ENCODE measurements at places on chromosomes 4 and X. TPM values are rescaled to one million over a fixed set of nuclear protein-coding genes. Genes with fewer than 3 reads are reported as not detected.
A peak's percentile ranks its signal among the peaks of the same experiment; 100 is the strongest.

- no peak overlapping the region for H3K27ac ChIP-seq
- H3K27me3 ChIP-seq, result no peaks in the 10 kb centered on the region
- no peaks in the 10 kb centered on the region for H3K4me1 ChIP-seq
These were observed 141.5 kb upstream of the RBPJ start for GRCh38 chr4:26179316-26179760.

DNA sequence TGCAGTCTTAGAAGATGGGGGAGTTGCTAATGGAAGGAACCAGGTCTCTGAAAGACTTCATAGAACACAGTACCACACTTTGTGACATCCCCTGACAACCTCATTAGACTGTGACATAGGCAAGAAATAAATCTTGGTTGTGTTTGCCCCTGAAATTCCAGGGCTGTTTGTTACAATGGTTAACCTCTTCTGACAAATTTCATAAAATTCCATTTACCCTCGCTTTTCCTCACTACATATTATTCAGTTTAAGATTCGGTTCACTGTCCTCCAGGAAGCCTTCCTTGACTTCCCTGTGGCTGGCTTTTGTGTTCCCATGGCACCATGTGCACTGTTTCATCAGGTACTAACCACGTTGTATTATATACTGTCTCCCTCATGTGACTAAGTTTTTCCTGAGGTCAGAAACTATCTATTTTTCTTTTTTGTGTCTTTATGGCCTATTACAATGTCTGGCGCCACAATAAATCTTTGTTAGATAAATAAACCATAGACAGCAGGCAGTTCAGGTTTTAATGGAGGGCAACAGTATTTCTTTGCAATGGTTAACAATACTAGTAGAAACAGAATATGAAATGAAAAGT is 54.2 kb downstream of the ATXN3L start:
- no peaks in the 10 kb centered on the region for H3K27me3 ChIP-seq
- H3K4me3 ChIP-seq, result no peak overlapping the region
- no peaks in the 10 kb centered on the region for H3K36me3 ChIP-seq
- H3K27ac ChIP-seq, result no peak overlapping the region
- no peaks in the 10 kb centered on the region for H3K4me1 ChIP-seq
- DNase-seq, result no peak

- DNase-seq, result no peak
- H3K27me3 ChIP-seq, result no peaks in the 10 kb centered on the region
- no peaks in the 10 kb centered on the region for H3K4me1 ChIP-seq
- no peaks in the 10 kb centered on the region for H3K36me3 ChIP-seq
These were observed 15.5 kb downstream of the CLDN22 start for GRCh38 chr4:183304538-183304937.

- no peak overlapping the region for H3K4me3 ChIP-seq
- H3K4me1 ChIP-seq, result no peaks in the 10 kb centered on the region
- peaks cover 13% of the 10 kb centered on the region for H3K36me3 ChIP-seq
- H3K27ac ChIP-seq, result no peak overlapping the region
- H3K27me3 ChIP-seq, result no peaks in the 10 kb centered on the region
These were observed 37.0 kb downstream of the SEPSECS start for GRCh38 chr4:25123236-25123635.

Gene NUDT10
- total RNA-seq, result 2.7 TPM

GRCh38 chrX:11703855-11704254 is 38.1 kb upstream of the ARHGAP6 start:
- no peak overlapping the region for H3K27ac ChIP-seq
- no peaks in the 10 kb centered on the region for H3K36me3 ChIP-seq
- H3K27me3 ChIP-seq, result peaks cover 11% of the 10 kb centered on the region
- DNase-seq, result no peak
- no peak overlapping the region for H3K4me3 ChIP-seq
- H3K4me1 ChIP-seq, result no peaks in the 10 kb centered on the region

Gene CSAG3
- total RNA-seq, result not detected

Gene SLC49A3
- 10.6 TPM for total RNA-seq

DNA sequence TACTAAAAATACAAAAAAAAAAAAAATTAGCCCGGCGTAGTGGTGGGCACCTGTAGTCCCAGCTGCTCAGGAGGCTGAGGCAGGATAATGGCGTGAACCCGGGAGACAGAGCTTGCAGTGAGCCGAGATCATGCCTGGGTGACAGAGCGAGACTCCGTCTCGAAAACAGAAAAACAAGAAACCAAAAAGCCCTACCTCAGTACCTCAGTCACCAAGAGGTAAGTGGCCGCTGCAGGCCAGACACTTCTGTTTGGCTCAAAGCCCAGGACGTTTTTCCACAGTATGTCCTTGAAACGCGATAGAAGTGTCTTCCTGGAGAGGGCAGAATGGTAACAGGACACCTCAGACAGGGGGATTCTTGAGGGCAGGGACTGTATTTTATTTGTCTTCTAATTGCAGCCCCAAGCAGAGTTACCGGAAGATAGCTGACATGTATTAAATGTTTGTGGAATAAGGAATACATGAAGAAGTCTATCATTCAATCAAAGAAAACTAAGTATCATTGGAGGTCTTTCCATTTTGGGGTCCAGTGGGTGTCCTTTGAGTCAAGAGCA is 63.6 kb downstream of the CLNK start:
- DNase-seq, result no peak
- H3K4me1 ChIP-seq, result no peaks in the 10 kb centered on the region
- no peaks in the 10 kb centered on the region for H3K36me3 ChIP-seq
- no peak overlapping the region for H3K4me3 ChIP-seq
- no peaks in the 10 kb centered on the region for H3K27me3 ChIP-seq

GRCh38 chrX:79154596-79155359 is 10.3 kb downstream of the GPR174 start:
- H3K4me3 ChIP-seq, result no peak overlapping the region
- DNase-seq, result no peak
- H3K36me3 ChIP-seq, result no peaks in the 10 kb centered on the region
- no peak overlapping the region for H3K27ac ChIP-seq
- H3K27me3 ChIP-seq, result no peaks in the 10 kb centered on the region

- peaks cover 19% of the 10 kb centered on the region for H3K27me3 ChIP-seq
- H3K4me1 ChIP-seq, result no peaks in the 10 kb centered on the region
- no peaks in the 10 kb centered on the region for H3K36me3 ChIP-seq
These were observed 247.8 kb downstream of the TEX13A start for GRCh38 chrX:104972737-104973136.

- H3K4me3 ChIP-seq, result no peak overlapping the region
- peaks cover 6% of the 10 kb centered on the region for H3K27me3 ChIP-seq
- H3K36me3 ChIP-seq, result no peaks in the 10 kb centered on the region
- DNase-seq, result no peak
These were observed 79.8 kb downstream of the MID1IP1 start for GRCh38 chrX:38881066-38881465.

- no peaks in the 10 kb centered on the region for H3K4me1 ChIP-seq
- DNase-seq, result no peak
- no peak overlapping the region for H3K4me3 ChIP-seq
- no peaks in the 10 kb centered on the region for H3K36me3 ChIP-seq
- H3K27me3 ChIP-seq, result no peaks in the 10 kb centered on the region
These were observed 192.3 kb upstream of the NR3C2 start for GRCh38 chr4:148634476-148634875.

DNA sequence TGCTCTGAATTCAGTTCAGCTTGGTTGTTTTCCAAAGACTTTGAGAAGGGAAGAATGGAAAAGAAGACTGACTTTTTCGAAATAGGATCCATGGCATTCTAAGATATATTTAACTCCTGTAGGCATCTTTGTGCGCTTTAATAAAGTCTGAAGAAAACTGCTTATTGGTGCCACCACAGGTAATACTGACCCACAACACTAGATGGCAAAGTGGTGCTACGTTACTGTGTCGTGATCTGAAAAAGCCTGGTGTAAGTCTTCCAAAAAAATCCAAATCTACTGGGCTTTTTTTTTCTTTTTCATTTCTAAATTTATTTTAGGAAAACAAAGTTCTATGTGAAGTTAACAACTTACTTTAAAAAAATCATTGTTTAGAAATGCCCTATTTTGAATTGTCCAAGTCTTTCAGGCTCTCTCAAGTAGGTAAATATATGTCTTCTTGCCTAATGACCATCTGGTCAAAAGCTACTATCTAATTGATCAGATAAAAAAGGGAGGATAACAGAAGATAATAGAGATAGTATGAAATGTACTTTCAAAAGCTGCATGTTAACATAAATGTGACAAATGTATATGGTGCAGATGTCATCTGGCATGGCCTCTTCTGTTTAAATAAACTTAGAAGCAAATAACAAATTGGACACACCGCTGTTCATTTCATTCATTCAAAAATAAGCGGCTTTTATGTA is 47.0 kb upstream of the MID1IP1 start:
- H3K4me3 ChIP-seq, result no peak overlapping the region
- H3K4me1 ChIP-seq, result no peaks in the 10 kb centered on the region
- no peaks in the 10 kb centered on the region for H3K36me3 ChIP-seq
- DNase-seq, result no peak

Gene CCDC120
- total RNA-seq, result 5.6 TPM

GRCh38 chr4:24583451-24584210 is 723 bp downstream of the DHX15 start:
- peak overlapping the region; percentile 99 for H3K27ac ChIP-seq
- H3K4me1 ChIP-seq, result peaks cover 9% of the 10 kb centered on the region
- H3K27me3 ChIP-seq, result no peaks in the 10 kb centered on the region
- no peaks in the 10 kb centered on the region for H3K36me3 ChIP-seq
- H3K4me3 ChIP-seq, result peak overlapping the region; percentile 100

Gene TLR1
- total RNA-seq, result 5.3 TPM

Gene ENPEP
- total RNA-seq, result 4.3 TPM

DNA sequence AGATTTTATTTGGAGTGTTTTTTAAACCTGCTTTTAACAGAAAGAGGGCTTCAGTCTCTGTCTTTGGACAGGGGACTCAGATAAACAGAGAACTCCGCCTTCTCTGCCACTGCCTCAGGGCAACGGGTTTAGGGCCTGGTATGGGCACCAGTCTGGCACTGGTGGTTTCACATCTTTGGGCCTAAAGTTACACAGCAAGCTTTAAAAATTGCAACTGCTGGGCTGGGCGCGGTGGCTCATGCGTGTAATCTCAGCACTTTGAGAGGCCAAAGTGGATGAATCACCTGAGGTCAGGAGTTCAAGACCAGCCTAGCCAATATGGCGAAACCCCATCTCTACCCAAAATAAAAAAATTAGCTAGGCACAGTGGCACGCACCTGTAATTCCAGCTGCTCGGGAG is 10.3 kb upstream of the NAT8L start:
- no peak for DNase-seq
- H3K4me3 ChIP-seq, result no peak overlapping the region
- no peaks in the 10 kb centered on the region for H3K36me3 ChIP-seq
- H3K27ac ChIP-seq, result no peak overlapping the region
- H3K27me3 ChIP-seq, result peaks cover 15% of the 10 kb centered on the region

- H3K27me3 ChIP-seq, result no peaks in the 10 kb centered on the region
- H3K27ac ChIP-seq, result no peak overlapping the region
- no peak overlapping the region for H3K4me3 ChIP-seq
- no peaks in the 10 kb centered on the region for H3K36me3 ChIP-seq
- no peak for DNase-seq
These were observed 174.2 kb upstream of the JADE1 start for GRCh38 chr4:128635141-128635954.

- no peaks in the 10 kb centered on the region for H3K27me3 ChIP-seq
- DNase-seq, result no peak
- H3K27ac ChIP-seq, result no peak overlapping the region
- H3K36me3 ChIP-seq, result no peaks in the 10 kb centered on the region
These were observed 53.7 kb downstream of the KDM5C start for GRCh38 chrX:53171356-53171755.

DNA sequence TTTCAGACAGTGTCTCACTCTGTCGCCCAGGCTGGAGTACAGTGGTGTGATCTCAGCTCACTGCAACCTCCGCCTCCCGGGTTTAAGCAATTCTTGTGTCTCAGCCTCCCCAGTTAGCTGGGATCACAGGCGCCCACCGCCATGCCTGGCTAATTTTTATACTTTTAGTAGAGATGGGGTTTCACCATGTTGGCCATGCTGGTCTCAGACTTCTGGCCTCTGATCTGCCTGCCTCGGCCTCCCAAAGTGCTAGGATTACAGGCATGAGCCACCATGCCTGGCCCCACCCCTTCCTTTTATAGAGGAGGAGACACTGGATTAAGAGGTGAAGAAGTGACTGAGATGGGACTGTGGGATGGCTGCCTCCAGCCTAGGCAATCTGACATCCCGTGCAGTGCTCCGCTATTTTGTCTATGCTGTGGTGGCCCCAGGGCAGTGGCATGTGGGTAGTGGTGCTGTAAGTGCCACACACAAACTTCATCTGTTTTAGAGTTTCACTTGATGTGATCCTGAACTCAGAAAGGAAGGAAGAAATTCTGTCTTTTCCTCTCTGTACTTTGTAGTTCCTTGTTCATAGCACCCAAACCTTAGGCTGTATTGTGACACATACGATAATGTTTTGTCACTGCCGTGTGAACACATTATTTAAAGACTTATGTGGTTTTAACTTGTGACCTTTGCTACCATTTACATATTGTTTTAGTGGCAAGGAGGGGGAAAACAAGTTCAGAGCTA is 48.9 kb downstream of the FNIP2 start:
- no peaks in the 10 kb centered on the region for H3K36me3 ChIP-seq
- peak overlapping the region; percentile 41 for H3K27ac ChIP-seq
- no peak for DNase-seq
- H3K4me3 ChIP-seq, result no peak overlapping the region

DNA sequence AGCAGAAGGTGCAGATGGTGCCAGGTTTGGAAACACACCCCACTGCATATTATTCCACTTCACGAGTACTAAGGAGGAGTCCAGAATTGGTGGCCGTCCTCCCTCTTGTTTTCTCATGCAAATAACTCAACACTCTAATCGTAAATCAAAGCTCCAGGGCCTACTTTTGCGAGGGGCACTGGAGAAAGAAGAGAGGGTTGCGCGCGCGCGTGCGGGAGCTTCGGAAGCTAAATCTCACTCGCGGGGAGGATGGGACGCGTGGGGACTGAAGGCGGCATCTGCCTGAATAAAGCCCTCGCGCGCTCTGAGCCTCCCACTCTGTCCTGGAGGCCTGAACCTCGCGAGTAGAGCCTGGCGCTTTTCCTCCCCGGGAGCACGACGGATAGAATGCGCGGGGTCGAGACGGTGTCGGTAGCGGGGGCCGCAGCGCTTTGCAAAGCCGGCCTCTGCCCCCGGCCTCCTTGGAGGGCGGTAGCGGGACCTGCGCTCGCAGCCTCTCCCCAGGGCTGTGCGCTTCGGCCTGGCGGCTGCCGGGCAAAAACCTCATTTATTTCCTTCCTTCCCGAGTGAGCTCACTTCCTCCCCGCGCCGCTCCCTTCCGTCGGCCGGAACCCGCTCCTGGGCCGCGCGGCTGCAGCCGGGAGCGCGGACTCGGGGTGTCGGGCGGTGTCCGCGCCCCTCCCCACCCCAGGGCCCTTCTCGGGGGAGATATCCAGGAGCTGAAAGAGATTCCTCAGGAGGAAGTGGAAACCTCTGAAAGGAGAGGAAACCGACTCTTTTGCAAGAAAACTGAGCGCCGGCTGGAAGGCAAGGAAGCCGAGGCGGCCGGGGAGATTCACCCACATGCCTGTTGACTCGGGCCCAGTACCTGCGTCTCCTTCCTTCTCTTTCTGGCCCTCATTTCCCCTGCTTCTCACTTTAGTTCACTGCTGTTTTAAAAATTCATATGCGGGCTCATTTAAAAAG is 20.7 kb downstream of the HAND2 start:
- H3K27me3 ChIP-seq, result peaks cover 62% of the 10 kb centered on the region
- H3K36me3 ChIP-seq, result no peaks in the 10 kb centered on the region
- H3K27ac ChIP-seq, result no peak overlapping the region
- no peaks in the 10 kb centered on the region for H3K4me1 ChIP-seq
- no peak for DNase-seq
- H3K4me3 ChIP-seq, result peak overlapping the region; percentile 54

Gene GSTCD
- 7.0 TPM for total RNA-seq

Gene SLC2A9
- 6.7 TPM for total RNA-seq

Gene RASGEF1B
- total RNA-seq, result 8.9 TPM

GRCh38 chr4:78588894-78589545 is 37.5 kb downstream of the ANXA3 start:
- H3K4me3 ChIP-seq, result no peak overlapping the region
- no peaks in the 10 kb centered on the region for H3K27me3 ChIP-seq
- H3K27ac ChIP-seq, result no peak overlapping the region
- no peak for DNase-seq
- H3K4me1 ChIP-seq, result no peaks in the 10 kb centered on the region
